ENCODE measurements at places on chromosomes 2 and 18.

- DNase-seq: peak; percentile 83
These were observed 144.1 kb downstream of the EVA1A start for GRCh38 chr2:75416420-75417342.

GRCh38 chr2:79966369-79966768, 338.2 kb downstream of the LRRTM1 start:
- DNase-seq: no peak

DNA sequence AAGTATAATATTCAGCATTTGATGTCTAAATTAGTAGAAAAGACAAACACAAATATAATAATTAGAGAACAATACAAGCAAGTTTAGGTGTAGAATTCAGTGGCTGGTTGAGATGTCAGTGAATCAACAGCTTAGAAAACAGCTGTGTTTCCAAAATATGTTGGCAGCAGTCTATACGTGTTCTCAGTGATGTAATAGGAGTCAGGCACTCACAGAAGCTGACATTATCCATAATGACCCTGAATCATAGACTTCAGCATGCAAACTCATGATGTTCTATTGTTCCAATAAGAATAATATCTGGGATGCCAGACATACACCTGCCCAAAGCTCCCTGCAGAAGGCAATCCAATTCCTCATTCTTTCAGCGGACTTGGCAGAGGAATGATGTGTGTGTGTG, 164.7 kb downstream of the SLC8A1 start:
- DNase-seq: no peak

GRCh38 chr2:217980036-217980435, 22.8 kb downstream of the TNS1 start:
- DNase-seq: no peak

DNA sequence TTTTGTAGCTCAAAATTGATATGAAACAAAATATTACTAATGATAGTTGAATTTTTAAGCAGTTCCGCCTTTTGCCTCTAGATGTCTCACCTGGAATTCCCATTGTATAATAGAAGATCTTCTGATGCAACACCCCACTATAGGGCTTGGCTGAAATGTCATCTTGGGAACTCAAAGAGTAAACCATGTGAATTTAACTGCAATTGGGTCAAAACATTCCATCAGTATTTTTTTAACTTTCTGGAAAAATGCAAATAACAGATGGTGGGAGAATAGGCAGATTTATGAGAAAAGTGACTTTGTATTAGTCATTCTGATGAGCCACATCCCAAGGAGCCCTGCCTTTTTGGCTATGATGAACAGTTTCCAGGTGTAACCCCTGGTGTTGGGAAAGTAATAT, 489.9 kb downstream of the NYAP2 start:
- DNase-seq: peak; percentile 62

DNA sequence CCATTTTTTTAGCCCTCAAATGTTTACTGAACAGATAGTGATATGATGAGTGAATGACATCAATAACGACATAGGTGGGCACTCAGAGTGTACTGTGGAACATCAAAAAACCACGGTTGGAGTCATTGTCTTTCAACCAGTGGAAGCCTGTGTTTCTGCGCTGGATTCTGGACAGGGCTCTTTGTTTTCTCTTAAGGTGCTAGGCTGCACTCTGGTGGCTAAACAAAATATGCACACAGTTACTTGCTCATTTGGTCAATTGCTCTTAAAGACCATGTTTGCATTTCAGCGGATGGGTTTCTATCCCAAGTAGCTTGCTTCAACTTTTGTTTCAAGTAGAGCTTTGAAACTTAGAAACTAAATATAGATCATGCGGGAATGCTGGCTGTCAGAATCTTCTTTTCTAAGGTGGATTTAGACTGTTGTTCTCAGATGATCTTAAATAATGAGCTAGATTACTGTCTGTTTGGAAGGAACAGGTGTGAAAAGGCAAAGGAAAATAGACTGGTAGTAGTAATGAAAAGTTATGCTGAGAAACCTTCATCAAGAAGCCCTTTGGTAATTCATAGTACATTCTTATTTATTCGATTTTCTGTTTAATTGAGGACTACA, 48.5 kb upstream of the LYPD6B start:
- peak; percentile 92 for DNase-seq

DNA sequence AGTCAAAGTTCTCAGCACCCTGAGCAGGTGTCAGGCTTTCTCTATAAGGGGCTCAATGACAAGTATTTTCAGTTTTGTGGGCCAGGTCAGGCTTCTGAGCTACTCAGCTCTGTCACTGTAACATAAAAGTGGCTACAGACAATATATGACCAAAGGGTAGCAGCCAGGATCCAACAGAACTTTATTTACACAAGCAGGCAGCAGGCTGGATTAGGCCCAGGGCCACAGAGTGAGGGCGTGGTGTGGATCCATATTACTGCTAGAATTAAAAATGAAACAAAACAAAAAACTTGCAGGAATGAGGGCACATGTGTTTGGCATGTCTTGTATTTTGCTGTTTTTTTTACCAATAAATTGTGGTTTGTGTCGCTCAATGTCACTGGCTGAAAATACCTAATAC, 143.7 kb downstream of the EIPR1 start:
- no peak for DNase-seq

DNA sequence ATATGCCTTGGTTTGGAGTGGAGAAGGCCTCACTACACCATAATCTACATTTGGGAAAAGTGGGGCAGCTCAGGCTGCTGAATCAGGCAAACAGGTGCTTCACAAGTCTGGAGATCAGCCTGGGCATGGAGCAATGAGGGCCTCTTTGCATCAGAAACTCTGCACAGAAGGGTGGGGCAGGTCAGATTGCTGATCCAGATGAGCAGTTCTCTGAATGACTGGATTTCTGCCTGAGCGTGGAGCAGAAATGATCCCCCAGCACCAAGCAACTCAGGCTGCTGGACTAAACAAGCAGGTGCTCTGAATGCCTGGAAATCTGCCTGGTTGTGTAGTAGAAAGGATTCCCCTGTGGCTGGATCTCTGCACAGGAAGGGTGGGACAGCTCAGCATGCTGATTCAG, 605.3 kb upstream of the ZNF804A start:
- DNase-seq: no peak

- DNase-seq: no peak
These were observed 278.3 kb downstream of the PTGR3 start for GRCh38 chr18:74930616-74931015.

- DNase-seq: peak; percentile 24
These were observed 40.1 kb upstream of the GPD2 start for GRCh38 chr2:156396126-156396525.

DNA sequence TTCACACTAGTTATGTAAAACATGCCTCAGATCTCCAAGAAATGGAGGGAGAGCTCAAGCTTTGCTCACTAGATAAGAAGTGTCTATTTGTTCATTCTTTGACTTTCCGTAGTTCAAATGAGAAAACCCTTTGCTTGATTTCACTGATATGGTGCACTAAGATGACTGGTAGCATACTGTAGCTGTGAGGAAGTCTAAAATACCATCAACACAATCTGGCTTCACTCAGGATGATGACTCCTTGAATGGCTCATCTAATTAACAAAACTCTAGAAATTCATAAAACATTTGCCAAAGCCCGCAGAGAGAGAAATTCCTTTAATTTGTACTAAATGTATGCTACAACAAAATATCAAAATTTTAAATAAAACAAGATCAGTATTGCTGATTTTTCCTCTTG, 152.8 kb upstream of the STK17B start:
- peak; percentile 45 for DNase-seq

- peak; percentile 6 for DNase-seq
These were observed 747.5 kb upstream of the RAB6C start for GRCh38 chr2:129231924-129232323.

DNA sequence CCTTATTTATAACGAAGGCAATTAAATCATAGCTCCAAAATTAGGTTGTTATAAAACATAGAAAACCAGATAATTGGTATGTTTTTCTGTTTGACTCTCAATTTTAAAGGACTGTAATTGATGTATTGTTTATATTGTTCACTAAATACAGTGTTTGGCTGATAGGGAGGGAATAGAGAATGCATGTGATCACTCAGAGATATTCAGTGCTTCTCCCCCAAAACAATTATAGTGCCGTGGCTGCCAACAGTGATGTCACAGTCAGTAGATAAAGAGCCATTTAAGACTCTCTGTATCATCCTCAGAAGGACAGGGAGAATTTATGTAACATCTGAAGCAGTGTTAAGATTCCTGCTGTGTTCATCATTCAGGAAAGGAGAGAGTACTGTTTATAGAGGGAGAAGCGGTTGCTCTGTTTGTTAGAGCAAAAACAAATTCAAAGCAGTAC, 69.6 kb downstream of the PHLPP1 start:
- peak; percentile 56 for DNase-seq

- no peak for DNase-seq
These were observed 170.6 kb upstream of the SERPINE2 start for GRCh38 chr2:224209555-224210285.

Measured in hematopoietic multipotent progenitor cell treated with erythropoietin and hydrocortisone succinate and interleukin-3 and kit ligand, for 4 days (in vitro differentiated cells).